NCI-H460 (cell line): ENCODE measurements at places on chromosomes 2 and 18. TPM values are rescaled to one million over a fixed set of nuclear protein-coding genes. Genes with fewer than 3 reads are reported as not detected.

Gene CLIP4
- total RNA-seq = 75.4 and 78.5 TPM in 2 replicates

Gene MYO3B
- not detected in 2 replicates for total RNA-seq

Gene PLA2R1
- total RNA-seq = 20.2 and 22.8 TPM in 2 replicates

Gene SERPINB11
- total RNA-seq = 107 and 126 TPM in 2 replicates

Gene ATP6V1C2
- total RNA-seq = 0.63 and 0.72 TPM in 2 replicates

Gene RNF25
- total RNA-seq = 33.5 and 34.9 TPM in 2 replicates

Gene GPR45
- total RNA-seq = not detected in 2 replicates

Gene MAPRE2
- 10.5 and 12.0 TPM in 2 replicates for total RNA-seq

Gene ACTR1B
- 24.3 and 29.4 TPM in 2 replicates for total RNA-seq

Gene CPLX4
- not detected in 2 replicates for total RNA-seq

Gene PAX3
- 4.2 and 5.7 TPM in 2 replicates for total RNA-seq

Gene R3HDM1
- 22.5 and 23.6 TPM in 2 replicates for total RNA-seq
